ENCODE measurements at places on chromosomes 13 and 19.

GRCh38 chr13:67001363-67001762 lies 228.8 kb downstream of the PCDH9 start:
- DNase-seq: no peak

GRCh38 chr13:73872397-73872796 lies 261.8 kb downstream of the KLF12 start:
- no peak for DNase-seq

GRCh38 chr19:13301627-13302334 lies 151.6 kb downstream of the IER2 start:
- DNase-seq: no peak

DNA sequence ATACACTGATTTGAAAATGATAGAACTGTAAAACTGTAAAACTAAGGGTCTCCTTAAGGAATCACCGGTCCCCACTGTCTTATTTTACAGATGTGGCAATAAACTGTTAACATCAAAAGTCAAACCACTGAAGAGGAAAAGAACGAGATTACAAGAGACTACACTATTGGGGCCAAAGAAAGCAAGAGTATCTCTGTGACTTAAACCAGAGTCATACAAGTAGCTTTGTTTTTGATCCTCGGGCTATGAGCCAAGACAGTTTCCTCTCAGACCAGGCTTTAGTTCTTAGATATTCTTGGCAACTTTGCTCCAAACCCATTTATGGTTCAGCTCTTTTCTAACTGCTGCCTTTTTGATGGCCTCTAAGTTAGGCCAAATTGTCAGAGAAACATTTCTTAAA lies 113.8 kb downstream of the TBC1D4 start:
- DNase-seq: no peak

- DNase-seq: peak; percentile 58
Measured at GRCh38 chr19:662207-662961, 630 bp downstream of the RNF126 start.

GRCh38 chr19:18940769-18941627 lies at the start of gene HOMER3:
HOMER3 (minus strand) TSS chr19:18941217; CDS start chr19:18938982, 2,235 bp downstream.
- DNase-seq: peak; percentile 54
